ENCODE measurements at places on chromosomes 6 and 20. TPM values are rescaled to one million over a fixed set of nuclear protein-coding genes. Genes with fewer than 3 reads are reported as not detected.
A peak's percentile ranks its signal among the peaks of the same experiment; 100 is the strongest.

DNA sequence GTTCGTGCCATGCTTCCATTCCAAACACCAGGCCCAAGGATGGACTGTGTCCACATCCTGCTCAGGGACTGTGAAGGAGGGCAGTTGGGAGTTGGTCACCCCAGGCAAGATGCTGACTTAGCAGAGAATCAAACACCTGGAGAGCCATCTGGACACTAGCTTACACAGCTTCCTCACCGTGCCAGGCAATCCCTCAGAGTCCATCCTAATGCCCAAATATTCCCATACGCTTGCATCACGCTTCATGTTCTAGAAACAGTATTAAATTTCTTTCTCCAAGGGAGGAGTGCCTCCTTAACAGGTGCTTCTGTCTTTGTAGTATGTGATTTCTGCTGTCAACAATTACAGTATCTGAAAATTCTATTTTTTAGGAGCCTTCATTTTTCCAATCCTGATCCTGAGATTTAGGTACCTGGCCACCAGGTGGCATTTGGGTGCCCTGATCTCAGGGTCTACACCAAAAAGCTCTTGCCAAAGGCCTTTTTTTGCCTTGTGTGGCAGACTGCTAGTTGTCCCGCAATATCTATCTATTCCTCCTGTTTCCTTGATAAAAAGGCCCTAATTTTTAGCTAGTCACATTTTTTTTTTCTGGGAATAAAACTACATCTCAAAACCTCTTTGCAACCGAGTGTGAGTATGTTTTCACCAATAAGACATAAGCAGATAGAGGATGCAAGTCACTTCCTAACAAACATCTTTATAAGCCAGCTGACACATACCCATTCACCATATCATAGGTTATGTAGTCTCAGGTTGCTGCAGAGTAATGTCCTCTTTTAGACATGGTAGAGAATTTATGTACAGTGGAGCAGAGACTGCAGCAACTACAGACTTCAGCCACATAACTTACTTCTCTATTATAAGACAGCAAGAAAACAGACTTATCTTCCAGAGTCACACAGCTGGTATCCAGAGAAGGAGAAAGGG, 85.0 kb downstream of the PREP start:
- no peak for DNase-seq

TRIM31 gene
- not detected for polyA plus RNA-seq

GRCh38 chr6:23980965-23981364, 145.1 kb upstream of the NRSN1 start:
- DNase-seq, result no peak

GRCh38 chr6:158713469-158713868, 63.6 kb downstream of the SYTL3 start:
- DNase-seq, result no peak

DNA sequence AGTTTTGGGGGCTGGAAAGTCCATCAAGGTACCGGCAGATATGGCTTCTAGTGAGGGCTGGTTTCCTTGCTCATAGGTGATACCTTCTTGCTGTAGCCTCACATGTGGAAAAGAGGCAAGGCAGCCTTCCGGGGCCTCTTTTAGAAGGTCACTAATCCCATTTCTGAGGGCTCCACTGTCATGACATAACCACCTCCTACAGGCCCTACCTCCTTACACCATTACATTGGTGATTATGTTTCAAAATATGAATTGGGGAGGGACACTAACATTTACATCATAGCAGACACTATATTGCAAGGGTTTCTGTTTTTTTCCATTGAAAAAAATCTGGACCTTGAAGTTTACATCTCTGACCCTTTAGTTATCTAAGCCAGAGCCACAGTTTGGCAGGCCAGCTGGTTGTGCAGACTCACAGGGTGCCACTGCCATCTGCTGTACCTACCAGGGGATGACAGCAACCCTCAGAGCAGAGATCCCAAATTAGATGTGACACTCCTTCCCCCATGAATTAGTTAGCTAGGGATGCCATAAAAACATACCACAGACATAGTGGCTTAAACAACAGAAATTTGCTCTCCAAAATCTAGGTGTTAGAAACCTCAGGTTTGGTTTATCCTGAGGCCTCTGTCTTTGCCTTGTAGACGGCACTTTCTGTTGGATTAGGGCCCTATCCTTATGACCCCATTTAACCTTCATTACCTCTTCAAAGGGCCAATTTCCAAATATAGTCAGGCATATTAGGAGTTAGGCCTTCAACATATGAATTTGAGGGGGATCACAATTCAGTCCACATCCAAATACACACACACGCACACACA, 166.4 kb upstream of the RNF217 start:
- peak; percentile 50 for DNase-seq

COX4I2 gene
- 8.7 TPM for polyA plus RNA-seq

- DNase-seq, result no peak
Observed at GRCh38 chr6:90336388-90336947, 39.8 kb upstream of the BACH2 start.

- no peak for DNase-seq
Observed at GRCh38 chr6:136155191-136155590, 94.9 kb downstream of the MTFR2 start.

DNA sequence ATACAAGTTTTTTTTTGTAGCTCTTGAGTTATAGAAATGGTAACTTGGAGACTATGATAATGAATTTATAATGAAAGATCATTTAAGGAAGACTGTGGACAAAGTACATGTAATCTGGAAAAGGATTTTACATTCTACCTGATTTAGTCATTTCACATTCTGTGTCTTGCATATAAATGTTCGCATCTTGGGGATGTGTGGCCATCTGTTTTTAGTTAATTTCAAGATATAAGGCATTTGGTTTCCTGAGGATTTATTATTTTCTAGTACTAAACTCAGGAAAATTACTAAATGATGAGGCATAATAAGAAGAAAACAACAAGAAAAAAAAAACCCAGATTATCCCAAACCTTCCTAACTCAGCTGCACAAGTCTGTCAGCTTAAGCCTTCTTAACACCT, 112.7 kb upstream of the PRL start:
- DNase-seq, result no peak

GRCh38 chr6:127554435-127555006, 22.5 kb upstream of the C6orf58 start:
- no peak for DNase-seq

VGLL2 gene
- polyA plus RNA-seq, result 126 TPM

- peak; percentile 76 for DNase-seq
Observed at GRCh38 chr6:2245877-2246863, 765 bp upstream of the GMDS start.

MEP1A gene
- polyA plus RNA-seq, result 24.9 TPM

GRCh38 chr20:17471606-17472187, 59.5 kb downstream of the BFSP1 start:
- DNase-seq, result no peak

NEDD9 gene
- polyA plus RNA-seq, result 17.5 TPM

DNA sequence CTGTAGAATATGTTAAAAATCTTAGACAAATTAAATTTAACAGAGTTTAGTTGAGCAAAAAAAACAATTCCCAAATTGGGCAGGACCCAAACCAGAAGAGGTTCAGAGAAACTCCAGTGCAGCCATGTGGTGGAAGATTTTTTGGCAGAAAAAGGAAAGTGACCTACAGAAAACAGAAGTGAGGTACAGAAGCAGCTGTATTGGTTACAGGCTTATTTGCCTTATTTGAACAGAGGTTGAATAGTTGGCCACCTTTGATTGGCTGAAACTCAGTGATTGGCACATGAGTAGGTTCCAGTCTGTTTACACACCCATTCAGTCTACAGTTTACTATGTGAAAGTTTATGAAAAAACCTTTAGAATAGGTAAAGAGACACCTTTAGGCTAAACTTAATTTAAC, 110.9 kb upstream of the LAMP5 start:
- DNase-seq, result no peak

CCM2L gene
- polyA plus RNA-seq, result 6.0 TPM

LINC00237 gene
- 0.14 TPM for polyA plus RNA-seq

- DNase-seq, result no peak
Observed at GRCh38 chr6:1597924-1598323, 11.8 kb upstream of the FOXC1 start.

- no peak for DNase-seq
Observed at GRCh38 chr20:64115171-64115911, 8.0 kb upstream of the NPBWR2 start.

DNA sequence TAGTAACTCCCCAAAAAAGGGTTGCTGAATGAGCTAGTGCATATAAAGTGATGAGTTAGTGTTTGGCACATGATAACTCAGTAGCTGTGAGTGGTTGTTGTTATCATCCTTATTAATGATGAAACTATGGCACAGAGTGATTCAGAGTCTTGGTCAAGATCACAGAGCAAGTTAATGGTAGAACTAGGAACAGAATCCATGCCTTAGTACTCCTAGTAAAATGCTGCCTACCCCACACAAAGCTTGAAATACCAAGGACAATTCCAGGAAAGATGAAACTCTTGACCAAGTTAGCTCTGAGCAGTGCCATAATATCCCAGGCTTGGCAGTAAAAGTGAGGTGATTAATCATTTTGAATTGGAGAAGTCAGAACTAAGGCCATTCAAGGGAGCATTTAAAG, 109.1 kb upstream of the ENPP5 start:
- no peak for DNase-seq

GRCh38 chr6:10393544-10394225, 21.2 kb downstream of the TFAP2A start:
- no peak for DNase-seq

DNA sequence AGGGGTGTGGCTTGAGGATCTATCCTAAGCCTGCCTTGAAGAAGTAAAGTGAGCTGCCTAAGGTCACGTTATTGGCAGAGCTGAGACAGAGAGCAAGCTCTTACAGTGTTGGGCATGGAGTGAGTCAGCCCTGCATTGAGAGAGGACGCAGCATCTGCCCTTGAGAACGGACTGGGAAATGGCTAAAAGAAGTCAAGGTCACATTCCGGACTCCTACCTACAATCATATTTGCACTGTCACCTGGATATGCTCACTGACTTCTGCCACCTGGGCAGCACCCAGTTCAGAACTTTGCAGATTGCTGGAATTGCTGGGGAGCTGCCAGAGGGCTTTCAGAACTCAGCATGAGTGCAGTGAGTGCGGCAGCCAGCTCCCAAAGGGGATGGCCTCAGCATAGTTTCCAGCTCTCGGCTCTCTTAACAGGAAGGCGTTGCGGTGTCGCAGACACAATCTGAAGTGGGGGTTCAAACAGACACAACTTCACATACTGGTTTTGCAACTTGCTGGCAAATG, 199.3 kb upstream of the SGK1 start:
- DNase-seq, result peak; percentile 88

GRCh38 chr6:77231438-77232305, 231.6 kb downstream of the HTR1B start:
- no peak for DNase-seq

SLC4A11 gene
- 0.52 TPM for polyA plus RNA-seq

TSPO2 gene
- polyA plus RNA-seq, result 0.85 TPM

C20orf202 gene
- 0.31 TPM for polyA plus RNA-seq

All from muscle of leg (tissue), 16 donors.